DMS153 (cell line): ENCODE measurements at places on chromosomes 7 and 10.

DNA sequence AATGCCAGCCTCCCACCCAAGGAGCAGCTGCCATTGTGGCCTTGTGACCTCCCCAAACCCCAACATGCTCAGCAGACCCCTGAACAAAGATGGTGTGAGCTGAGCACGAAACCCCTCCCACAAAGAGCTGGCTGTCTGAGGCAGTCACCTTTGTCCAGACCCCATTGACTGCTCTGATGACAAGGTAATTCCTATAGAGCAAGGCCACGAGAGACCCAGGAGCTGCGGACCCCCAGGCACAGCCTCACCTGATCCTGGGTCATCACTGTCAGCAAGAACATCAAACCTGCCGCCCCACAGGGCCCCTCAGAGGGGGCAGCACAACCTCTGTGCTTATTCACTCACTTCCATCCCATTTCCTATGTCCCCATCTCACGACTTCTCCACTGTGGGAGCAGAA lies 102.6 kb downstream of the CPXM2 start:
- DNase-seq: no peak

- DNase-seq: no peak
These were observed 73.3 kb upstream of the NANOS1 start for GRCh38 chr10:118955951-118956801.

DNA sequence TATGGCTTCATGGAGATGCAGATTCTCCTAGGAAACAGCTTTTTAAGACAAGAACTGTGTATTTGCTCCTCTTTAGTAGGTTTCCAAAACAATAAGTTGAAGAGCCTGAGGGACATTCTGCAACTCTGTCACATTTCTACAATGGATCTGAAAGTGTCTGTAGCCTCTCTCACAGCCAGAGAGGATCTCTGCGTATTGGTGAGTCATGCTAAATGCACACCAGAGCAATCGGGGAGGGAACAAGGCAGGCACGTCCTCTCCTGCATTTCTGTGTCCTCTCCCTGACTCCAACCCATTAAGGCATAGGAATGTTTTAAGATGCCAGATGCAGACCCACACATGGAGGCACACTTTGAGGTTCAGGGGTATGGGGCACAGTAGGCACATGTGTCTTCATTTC lies 1126.4 kb upstream of the GHITM start:
- no peak for DNase-seq

- DNase-seq: no peak
These were observed 308.1 kb downstream of the TFEC start for GRCh38 chr7:115722302-115722977.

DNA sequence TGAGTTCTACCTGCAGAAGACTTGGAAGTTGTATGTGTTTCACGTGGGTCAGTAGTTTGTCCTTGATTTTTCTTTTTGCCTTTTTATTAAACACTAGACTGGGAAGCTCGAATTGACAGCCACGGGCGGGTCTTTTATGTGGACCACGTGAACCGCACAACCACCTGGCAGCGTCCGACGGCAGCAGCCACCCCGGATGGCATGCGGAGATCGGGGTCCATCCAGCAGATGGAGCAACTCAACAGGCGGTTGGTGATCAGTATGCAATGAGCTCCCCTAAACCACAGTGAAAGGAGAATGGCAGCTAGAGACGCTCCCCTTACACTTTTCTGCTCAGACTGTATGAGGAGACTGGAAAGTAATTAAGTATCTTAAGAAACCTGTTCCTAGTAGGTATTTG lies 126.7 kb upstream of the STK17A start:
- no peak for DNase-seq

DNA sequence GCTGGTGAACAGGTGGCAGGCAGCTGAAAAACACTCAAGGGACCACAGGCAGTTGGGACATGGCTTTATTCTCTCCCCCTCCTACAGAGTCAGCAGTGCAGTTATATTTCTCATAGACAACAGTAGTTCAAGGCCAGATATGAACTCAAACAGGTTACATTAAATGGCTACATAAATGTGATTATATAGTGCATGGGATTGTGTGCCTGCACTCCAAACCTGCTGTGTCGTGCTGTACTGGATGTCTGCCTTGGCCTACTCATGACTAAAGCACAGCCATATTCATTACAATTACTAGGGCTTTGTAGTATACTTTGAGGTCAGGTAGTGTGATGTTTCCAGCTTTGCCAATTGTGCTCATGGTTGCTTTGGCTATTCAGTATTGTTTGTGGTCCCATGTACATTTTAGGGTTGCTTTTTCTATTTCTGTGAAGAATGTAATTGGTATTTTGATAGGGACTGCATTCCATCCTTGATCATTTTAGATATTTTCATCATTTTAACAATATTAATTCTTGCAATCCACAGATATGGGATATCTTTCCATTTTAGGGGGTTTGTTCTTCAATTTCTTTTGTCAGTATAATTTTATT lies 393.6 kb downstream of the CNTNAP2 start:
- no peak for DNase-seq

- no peak for DNase-seq
These were observed 2.0 kb downstream of the HECW1 start for GRCh38 chr7:43114458-43114780.

- DNase-seq: no peak
These were observed 20.4 kb downstream of the GIMAP4 start for GRCh38 chr7:150587551-150587950.

DNA sequence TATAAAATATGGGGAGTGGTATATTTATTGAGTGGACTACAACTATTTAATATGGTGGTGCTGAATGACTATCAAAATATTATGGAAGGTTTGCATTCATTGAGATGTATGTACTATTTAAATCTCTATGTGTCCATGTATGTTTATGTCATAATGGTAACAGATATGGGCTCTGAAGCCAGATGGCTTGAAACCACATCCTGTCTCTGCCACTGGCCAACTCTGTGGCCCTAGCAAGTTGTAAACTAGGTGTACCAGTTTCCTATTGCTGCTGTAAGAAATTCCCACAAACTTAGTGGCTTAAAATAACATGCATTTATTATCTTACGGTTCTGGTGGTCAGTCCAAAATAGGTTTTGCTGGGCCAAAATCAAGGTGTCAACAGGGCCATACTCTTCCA lies 198.1 kb upstream of the NFE2L3 start:
- no peak for DNase-seq

- no peak for DNase-seq
These were observed 152.1 kb downstream of the BUB3 start for GRCh38 chr10:123306290-123306689.

DNA sequence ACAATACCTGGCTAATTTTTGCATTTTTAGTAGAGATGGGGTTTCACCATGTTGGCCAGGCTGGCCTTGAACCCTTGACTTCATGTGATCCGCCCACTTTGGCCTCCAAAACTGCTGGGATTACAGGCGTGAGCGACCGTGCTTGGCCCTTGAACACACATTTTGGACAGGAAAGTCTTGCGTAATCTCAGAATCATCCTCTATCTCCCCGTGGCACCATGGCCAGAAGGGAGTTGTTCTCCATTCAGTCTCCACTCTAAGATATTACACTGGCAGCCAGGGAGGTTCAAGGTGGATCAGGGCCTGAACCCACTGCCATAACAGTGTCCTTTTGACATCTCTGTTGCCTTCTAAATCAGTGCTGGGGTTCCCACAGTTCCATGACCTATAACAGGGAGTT lies 29.2 kb upstream of the GALNTL5 start:
- DNase-seq: no peak

GRCh38 chr7:94823947-94824346 lies 83.4 kb upstream of the PPP1R9A start:
- no peak for DNase-seq

GRCh38 chr10:123938890-123939289 lies 47.3 kb upstream of the CPXM2 start:
- no peak for DNase-seq

- no peak for DNase-seq
These were observed 206.4 kb downstream of the KCNMA1 start for GRCh38 chr10:77431209-77431611.

DNA sequence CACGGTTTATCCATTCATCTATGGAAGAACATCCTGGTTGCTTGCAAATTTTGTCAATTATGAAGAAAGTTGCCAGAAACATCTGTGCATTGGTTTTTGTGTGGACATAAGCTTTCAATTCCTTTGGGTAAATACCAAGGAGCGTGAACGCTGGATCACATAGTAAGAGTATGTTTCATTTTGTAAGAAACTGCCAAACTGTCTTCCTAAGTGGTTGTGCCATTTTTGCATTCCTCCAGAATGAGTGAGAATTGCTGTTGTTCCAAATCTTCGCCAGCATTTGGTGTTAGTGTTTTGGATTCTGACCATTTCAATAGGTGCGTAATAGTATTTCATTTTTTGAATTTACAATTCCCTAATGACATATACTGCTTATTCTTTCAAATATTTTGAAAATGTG lies 155.3 kb upstream of the FRMD4A start:
- DNase-seq: no peak

DNA sequence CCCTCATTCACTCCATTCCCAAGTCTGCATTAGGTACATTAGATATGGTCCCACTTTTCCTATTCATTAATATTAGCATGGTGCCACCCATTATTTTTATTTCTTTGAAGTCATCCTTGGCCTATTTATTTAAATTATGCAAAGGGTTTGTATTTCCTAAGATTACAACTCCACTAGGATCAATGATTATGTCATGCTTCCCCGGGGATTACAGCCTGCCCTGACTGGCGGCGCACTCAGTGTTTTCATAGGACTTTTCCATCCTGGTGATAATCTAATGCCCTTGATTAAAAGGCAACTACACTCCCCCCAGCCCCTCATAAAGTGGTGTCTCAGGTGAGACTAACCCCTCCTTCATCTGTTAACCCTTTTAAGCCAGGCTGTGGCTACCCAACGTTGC lies 187.2 kb downstream of the POU6F2 start:
- no peak for DNase-seq
